ENCODE measurements at places on chromosomes 7 and 10.

DNA sequence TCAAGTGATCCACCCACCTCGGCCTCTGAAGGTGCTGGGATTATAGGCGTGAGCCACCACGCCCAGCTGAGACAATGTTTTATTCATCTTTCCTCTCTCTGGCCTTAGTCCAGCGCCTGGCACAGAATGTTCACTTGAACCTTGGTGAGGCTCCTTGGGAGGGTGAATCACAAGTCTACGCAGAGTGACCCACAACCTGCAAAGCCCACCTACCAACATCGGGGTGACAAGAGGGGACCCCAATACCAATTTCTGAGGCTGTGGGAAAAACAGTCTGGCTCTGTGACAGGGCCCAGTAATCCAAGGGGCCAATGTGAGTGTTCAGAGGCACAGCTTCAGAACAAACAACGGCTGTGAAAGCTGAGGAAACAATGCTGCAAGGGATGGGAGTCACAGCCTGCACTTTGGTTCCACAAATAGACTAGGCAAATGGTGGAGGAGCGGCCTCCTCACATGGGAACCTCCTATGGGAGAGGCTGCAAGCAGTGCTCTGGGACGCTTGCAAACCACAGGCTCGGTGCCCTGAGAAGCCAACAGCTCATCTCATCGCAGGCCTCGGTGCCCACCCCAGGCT lies 5.6 kb upstream of the MALSU1 start:
- DNase-seq = no peak

GRCh38 chr7:104091242-104091641 lies 101.8 kb upstream of the RELN start:
- DNase-seq = no peak

- no peak for DNase-seq
Measured at GRCh38 chr10:110151467-110151866, 55.9 kb upstream of the MXI1 start.

DNA sequence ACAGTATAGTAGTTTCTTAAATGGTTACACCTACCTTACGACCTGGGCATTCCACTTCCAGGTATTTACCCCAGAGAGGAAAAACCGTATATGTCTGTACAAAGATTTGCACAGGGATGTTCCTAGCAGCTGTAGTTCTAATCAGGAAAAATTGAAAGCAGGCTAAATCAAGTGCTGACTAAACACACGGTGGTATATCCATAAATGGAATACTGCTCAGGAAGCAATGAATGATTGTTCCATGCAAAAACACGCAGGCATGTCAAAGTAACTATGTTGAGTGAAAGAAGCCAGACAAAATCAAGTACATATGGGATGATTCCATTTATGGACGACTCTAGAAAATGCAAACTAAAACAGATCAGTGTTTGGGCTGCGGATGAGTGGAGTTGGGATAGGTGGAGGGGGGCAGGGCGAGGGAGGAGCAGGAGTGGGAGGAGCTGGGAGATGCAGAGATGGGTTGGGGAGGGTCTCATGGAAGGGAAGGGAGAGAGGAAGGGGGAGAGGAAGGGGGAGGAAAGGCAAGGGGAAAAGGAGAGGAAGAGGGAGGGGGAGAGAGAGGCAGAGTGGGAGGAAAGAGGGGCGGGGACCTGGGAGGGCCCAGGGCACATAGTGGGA lies 484 bp upstream of the MSRB2 start:
- DNase-seq = no peak

DNA sequence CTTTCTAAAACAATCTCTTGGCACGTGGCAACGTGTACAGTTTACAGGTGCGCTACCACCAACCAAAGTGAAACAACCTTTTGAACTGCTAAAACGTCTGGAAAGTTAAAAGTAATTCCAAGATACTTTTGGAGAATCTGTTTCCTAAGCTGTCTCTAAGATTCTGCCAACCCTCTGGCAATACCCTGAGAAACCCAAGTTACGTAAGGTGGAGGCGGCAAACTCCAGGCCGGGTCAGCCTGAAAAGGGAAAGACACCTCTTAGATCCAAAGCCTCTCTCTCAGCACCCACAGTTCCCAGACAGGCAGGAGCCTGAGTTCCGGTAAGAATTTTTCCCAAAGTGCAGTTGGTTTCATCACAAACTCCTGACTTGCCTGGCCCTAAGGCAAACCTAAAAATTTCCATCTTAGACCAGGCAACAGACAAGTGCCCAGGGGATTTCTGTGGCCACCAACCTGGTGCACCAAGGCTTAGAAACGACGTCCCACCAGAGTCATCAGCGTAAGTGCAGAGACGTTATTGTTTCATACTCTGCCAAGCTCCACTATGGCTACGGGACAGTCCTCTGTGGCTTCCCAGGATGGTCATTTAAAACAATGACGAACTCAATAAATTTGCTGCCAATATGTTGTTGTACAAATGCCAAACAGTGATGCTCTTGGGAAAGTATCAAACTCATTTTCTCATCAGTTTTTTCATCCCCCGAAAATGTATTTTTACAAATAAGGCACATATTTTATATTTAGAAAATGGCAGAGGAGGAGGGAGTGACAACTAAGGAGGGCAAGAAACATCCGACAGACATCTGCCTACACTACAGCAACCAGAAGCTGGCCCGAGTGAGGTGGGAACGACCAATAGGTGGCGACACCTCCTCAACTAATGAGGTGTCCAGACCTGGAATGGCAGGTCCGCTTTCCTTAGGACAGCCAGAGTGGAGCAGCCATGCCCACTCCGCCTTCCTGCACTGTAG lies 205.8 kb upstream of the FRMD4A start:
- peak; percentile 50 for DNase-seq

DNA sequence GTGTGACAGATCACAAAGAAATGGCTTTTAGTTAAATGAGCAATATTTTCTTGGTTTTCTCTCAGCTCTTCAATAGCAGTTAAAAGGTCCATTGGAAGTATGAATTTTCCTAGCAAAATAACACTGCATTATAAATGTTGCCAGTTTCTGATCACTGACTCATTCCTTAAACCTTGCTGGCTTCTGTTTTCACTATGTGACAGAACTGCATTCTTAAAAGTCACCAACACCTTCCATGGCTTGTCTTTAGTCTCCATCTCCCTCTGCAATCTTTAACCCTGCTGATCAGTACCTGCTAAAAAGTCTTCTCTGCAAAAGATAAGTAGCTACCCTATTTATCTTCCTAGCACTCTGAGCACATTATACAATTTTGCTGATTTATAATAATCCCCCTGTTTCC lies 405.0 kb upstream of the LRRN3 start:
- no peak for DNase-seq

- no peak for DNase-seq
Measured at GRCh38 chr10:94630017-94630688, 53.4 kb upstream of the CYP2C18 start.

- DNase-seq = no peak
Measured at GRCh38 chr10:1874533-1874932, 137.2 kb upstream of the ADARB2 start.

- DNase-seq = no peak
Measured at GRCh38 chr7:22972207-22972606, 41.7 kb downstream of the HYCC1 start.

Data from stimulated activated CD4-positive, alpha-beta T cell treated with anti-CD3 and anti-CD28 coated beads, Interleukin-4, amount 100 ng/mL, for 1 hour (primary cell).